B cell (primary cell): ENCODE measurements at places on chromosomes 6 and 20. TPM values are rescaled to one million over a fixed set of nuclear protein-coding genes. Genes with fewer than 3 reads are reported as not detected.

The DYNLT2 gene
- total RNA-seq = 6.9 and 7.2 TPM in 2 replicates

The C6orf132 gene
- 0.05 TPM in 1 of 2 replicates, not detected in the other for total RNA-seq

The CST4 gene
- not detected in 2 replicates for total RNA-seq

The CLPSL2 gene
- total RNA-seq = not detected in 2 replicates

The VIP gene
- total RNA-seq = not detected in 2 replicates

The HLA-DQB1 gene
- total RNA-seq = 267 and 287 TPM in 2 replicates

The HMGN3 gene
- 40.4 and 44.3 TPM in 2 replicates for total RNA-seq

The ARFGEF3 gene
- total RNA-seq = not detected in 2 replicates

The LY6G6D gene
- not detected in 2 replicates for total RNA-seq

The MAK gene
- total RNA-seq = not detected in 2 replicates

The ERVFRD-1 gene
- not detected in 2 replicates for total RNA-seq

The LY6G6C gene
- not detected in 2 replicates for total RNA-seq

The OPRM1 gene
- not detected in 2 replicates for total RNA-seq

The FUT9 gene
- total RNA-seq = not detected in 2 replicates

The EDN3 gene
- total RNA-seq = not detected in 2 replicates

The TRIM40 gene
- total RNA-seq = not detected in 2 replicates

The PNLDC1 gene
- total RNA-seq = 0.46 and 0.71 TPM in 2 replicates

The OXT gene
- total RNA-seq = 1.4 and 1.7 TPM in 2 replicates

The BMP5 gene
- not detected in 2 replicates for total RNA-seq

The RFX6 gene
- total RNA-seq = not detected in 2 replicates

The GPR6 gene
- total RNA-seq = not detected in 2 replicates

The MICA gene
- 13.9 and 17.1 TPM in 2 replicates for total RNA-seq

The HCK gene
- total RNA-seq = 48.1 and 48.6 TPM in 2 replicates

The STK38 gene
- 67.4 and 71.8 TPM in 2 replicates for total RNA-seq

The MMP24 gene
- total RNA-seq = not detected in 2 replicates

The PACRG gene
- total RNA-seq = not detected in 2 replicates

The SLC13A3 gene
- total RNA-seq = 0.20 and 0.49 TPM in 2 replicates

The NSFL1C gene
- total RNA-seq = 80.3 and 84.0 TPM in 2 replicates

The SIGLEC1 gene
- total RNA-seq = 0.15 TPM in 2 replicates

The UBR2 gene
- 56.2 and 61.5 TPM in 2 replicates for total RNA-seq

The CAP2 gene
- not detected in 2 replicates for total RNA-seq

The PDYN gene
- not detected in 2 replicates for total RNA-seq

The TMEM151B gene
- 0.10 TPM in 1 of 2 replicates, not detected in the other for total RNA-seq

The ITPR3 gene
- total RNA-seq = 61.9 and 62.4 TPM in 2 replicates

The ADTRP gene
- 1.2 and 1.5 TPM in 2 replicates for total RNA-seq

The PDE7B gene
- total RNA-seq = 7.5 and 9.2 TPM in 2 replicates

The SPATS1 gene
- total RNA-seq = not detected in 2 replicates

The CGA gene
- not detected in 2 replicates for total RNA-seq

The OLIG3 gene
- not detected in 2 replicates for total RNA-seq

The SLPI gene
- total RNA-seq = not detected in 2 replicates

The MCHR2 gene
- total RNA-seq = not detected in 2 replicates

The PRR18 gene
- not detected in 2 replicates for total RNA-seq

The MYB gene
- 1.1 and 1.4 TPM in 2 replicates for total RNA-seq

The C6orf58 gene
- total RNA-seq = not detected in 2 replicates

The CD93 gene
- 0.10 and 0.12 TPM in 2 replicates for total RNA-seq

The CCR6 gene
- 30.7 and 30.9 TPM in 2 replicates for total RNA-seq

The LTA gene
- 5.6 and 8.8 TPM in 2 replicates for total RNA-seq

The PACSIN1 gene
- 0.20 TPM in 1 of 2 replicates, not detected in the other for total RNA-seq

The C20orf96 gene
- 7.5 TPM in 2 replicates for total RNA-seq

The RAB44 gene
- total RNA-seq = 0.15 and 0.19 TPM in 2 replicates

The NDUFAF5 gene
- total RNA-seq = 28.8 and 32.3 TPM in 2 replicates
